ENCODE measurements at places on chromosomes 3 and 15.

DNA sequence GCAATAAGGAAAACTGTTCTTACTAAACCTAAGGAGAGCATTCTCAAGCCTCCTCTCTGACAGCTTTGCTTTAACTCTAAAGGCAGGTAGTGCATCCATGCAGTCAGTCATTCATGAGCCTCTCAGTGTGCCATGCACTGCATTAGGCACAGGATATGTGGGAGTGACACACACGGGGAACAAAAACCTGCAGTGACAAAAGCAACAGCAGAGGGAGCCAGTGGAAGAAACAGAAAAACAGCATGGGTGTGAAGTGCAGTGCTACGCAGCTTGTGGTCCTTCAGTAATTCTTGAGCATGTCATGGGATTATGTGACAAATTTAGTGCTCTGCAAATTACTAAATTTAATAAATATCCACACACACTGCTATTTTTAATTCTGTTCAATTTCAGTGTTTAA is 230.7 kb downstream of the BBX start:
- peak; percentile 35 for DNase-seq

- DNase-seq, result no peak
Measured at GRCh38 chr3:150419076-150419868, 11.2 kb downstream of the TSC22D2 start.

DNA sequence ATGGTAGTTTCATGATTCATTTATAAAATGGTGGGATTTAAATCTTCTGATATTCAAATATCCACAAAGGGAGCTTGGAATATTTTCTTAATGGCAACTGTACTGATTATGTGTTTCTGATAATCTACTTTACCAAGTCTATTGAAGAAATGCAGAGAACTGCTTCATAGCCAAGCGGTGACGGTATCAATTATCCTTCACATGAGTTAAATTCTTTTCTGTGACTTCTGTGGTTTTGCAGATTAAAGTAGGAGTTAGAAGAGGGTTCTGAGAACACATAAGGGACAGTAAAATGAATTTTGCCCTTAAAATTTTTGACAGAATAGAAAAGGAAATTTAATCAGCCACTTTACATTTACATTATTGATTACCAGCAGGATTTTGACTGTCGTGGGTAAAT is 563.2 kb downstream of the GBE1 start:
- no peak for DNase-seq

- no peak for DNase-seq
Measured at GRCh38 chr3:146476094-146476740, 6.9 kb upstream of the PLSCR2 start.

DNA sequence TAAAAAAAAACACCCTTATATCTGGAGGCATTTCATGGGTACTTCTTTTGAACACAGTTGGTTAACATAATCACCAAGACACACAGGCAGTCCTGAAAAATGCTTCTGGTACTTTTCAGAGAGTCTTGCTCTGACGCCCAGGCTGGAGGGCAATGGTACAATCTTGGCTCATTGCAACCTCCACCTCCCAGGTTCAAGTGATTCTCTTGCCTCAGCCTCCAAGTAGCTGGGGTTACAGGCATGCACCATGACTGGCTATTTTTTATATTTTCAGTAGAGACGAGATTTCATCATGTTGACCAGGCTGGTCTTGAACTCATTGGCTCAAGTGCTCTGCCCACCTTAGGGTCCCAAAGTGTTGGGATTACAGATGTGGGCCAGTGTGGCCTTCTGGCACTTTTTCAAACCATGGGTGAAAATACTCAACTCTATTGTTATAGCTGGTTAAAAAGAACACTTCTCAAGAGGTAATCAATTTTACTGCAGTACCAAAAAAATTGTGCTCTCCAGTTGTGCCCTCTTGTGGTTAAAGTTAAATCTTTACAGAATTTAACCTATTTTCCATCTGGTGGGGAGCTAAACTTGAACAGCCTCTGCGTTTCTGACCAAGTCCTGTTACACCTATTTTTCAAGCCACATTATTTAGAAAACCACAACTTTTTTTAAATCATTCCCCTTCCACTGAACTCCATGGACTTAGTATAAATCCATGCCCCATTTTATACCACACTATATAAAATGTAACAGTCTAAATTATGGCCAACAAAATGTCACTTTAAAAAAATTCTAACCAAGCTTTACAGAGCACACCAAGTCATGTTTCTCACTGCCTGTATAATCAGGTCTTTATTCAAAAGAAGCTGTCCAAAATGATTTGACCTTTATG is 1.2 kb upstream of the SNAPC5 start:
- DNase-seq, result peak; percentile 46

- DNase-seq, result no peak
Measured at GRCh38 chr3:123331006-123331405, 117.9 kb downstream of the ADCY5 start.

DNA sequence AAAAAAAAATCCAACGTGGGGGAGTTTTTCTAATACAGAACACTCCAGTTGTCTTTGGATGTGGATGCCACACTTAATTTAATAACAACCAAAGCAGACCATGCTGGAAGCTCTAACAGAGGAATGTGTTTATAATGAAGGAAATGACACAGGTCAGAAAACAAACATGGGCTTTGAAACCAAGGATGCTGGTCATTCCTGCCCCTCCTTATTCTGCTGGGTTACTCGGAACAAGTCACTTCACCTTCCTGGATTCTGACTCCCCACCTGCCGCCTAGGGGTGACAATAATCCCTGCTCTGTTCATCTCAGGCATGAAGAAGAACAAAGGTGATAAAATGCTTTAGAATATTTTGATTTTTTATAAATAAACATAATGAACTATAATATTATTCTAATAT is 240.9 kb upstream of the ADAMTS9 start:
- DNase-seq, result no peak
